ENCODE measurements at places on chromosomes 1 and 21.

DNA sequence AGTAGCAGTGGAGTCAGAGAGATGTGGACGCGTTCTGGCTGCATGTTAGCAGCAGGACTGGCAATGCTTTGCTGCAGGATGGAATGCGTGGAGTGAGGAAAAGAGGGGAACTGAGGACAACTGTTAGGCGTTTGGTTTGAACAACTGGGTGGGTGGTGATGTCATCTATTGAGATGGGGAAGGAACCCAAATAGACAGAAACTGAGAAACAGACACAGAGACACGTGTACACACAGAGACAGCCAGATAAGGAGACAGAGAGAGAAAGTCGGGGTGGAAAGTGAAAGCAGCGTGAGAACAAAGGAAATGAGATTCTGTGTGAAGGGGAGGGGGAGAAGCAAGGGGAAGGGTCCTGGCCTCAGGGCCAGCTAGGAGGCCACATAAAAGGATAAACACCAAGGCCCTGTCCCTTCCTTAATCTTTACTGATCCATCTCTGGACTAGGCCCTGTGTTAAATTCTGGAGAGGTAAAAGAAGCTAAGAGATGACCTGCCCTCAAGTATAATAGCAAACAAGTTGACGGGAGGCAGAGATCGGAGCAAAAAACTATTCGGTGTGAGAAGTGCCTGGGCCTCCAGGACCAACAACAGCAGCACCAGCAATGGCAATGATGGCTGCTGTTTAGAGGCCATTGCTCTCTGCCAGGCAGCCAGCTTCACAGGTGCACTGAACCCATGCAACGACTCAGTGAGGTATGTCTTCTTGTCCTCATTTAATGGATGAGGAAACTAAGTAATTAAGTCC, 31.6 kb downstream of the VWA5B1 start:
- DNase-seq: no peak

DNA sequence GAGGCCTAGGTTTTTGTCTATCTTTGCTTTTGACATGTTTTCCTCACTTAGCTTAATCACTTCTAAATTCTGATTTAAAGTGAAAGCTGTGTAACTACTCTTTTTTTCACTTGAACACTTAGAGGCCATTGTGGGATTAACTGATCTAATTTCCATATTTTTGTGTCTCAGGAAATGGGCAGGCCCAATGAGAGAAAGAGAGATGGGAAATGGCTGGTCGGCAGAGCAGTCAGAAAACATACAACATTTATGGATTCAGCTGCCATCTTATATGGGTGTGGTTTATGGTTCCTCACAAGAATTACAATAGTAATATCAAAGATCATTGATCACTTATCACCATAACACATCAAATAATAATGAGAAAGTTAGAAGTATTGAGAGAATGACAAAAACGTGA, 320.8 kb downstream of the PTPRC start:
- no peak for DNase-seq

DNA sequence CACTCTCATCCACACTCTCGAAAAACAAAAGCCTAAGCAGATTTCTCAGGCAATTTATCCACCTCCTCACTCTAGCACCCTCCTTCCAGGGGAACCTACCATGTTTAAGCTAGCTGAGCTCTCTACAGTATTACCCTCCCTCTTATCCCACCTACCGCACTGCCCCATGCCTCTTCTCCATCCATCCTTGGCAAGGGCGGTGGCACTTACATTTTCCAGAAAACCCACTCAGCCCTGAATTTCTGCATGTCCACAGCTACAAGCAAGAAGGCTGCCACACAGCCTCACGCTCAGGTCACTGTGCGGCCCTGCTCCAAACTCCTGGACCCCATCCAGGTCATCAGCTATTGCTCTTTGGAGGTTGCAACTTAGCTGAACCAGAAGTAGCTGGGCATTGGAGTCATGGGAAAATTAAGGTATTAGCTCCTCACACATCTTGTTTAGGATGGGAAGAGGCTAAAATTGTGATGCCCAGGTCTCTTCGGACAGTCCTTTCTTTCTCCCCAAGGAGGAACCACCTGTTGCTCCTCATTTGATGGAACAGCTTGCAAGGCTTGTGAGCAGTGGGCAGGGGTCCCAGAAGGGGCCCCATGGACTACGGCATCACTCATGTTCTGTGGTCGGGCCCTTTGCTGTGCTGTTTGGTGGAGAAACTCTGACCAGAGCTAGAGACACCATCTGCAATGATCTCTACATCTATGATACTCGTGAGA, 1.1 kb downstream of the KLHDC9 start:
- DNase-seq: no peak

- no peak for DNase-seq
Measured at GRCh38 chr21:31255036-31255435, 89.0 kb downstream of the TIAM1 start.

GRCh38 chr1:22163137-22163536, 20.2 kb upstream of the WNT4 start:
- DNase-seq: no peak

- peak; percentile 7 for DNase-seq
Measured at GRCh38 chr1:28087614-28088167, 719 bp downstream of the EYA3 start.

GRCh38 chr1:161772397-161772796, 6.3 kb downstream of the ATF6 start:
- DNase-seq: no peak

DNA sequence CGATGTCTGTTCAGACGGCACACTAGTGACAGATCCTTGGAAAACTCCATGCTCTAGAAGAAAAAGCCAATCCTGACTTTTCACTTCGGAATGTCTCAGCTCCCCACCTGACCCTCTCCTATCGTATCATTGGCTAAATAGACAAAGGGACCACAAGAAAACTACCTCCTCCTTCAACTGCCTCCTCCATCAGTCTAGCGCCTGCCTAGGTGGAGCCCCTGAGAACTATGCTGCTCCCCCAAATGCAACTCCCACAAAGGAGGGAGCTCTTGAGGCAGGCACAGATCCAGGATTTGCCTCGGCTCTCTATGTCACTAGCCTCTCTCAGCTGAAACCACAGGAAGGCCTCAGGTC, 148.4 kb downstream of the TOMM20 start:
- no peak for DNase-seq

DNA sequence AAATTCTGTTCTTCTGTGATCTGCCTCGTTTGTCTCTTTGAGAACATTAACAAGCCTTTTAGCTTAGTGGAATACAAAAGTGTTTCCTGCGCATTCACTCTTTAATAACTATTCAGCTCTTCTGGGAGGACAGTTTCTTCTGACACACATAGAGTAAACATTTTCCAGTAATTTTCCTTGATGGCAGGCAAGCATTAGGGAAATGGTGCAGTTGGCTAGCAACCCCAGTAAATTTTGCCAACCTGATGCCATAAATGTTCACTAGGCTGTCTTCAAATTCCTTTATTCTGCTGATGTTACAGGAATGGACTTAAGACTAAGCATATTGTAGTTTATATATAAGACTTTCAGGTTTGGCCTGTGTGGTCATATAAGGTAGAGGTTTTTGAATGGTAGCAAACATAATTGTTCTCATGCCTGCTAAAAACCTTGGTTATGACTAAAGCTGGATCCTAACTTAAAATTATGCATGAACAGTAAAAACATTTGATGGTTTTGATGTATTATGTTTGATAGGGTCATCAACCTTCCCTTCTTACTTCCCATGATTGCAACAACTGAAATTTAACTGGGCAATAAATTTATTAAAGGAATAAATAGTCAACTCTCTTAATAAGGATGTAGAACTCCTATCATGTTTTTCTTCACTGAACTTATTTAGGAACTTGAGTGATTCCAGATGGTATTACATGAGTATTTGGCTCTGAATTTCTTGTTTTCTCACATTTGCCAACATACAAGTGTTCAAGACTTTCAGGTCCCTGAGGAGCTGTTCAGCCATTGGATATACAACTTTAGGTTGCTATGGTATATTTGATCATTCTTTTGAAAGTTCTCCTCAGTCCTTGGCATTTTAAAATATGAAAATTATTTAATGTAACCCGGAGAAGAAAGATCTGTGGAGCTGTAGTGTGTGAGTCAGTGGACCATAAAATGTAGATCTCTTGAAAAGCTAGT, 223.4 kb downstream of the FMN2 start:
- no peak for DNase-seq

GRCh38 chr1:39615086-39615673, 24.3 kb downstream of the HEYL start:
- no peak for DNase-seq

DNA sequence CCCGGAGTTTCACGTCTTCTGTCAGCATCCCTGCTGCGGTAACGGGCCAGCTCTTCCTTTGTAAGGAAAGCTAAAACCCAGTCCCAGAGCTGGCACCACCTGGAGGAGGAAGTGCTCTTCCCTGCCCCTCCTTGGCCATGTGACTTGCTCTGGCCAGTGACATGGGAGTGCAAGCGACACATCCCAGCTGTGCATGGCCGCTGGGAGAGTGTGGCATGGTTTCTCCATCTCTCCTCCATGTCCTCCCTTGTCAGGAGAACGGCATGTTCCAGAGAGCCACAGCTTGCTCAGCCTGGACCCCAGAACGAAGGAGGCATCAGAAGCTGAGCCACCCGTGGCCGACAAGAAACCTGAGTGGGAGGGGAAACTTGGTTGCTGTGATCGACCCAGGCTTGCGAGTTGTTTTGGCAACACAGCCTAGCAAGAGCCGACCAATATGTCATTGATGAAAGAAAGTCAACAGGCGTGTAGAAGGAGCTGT, 2.7 kb upstream of the PRXL2B start:
- no peak for DNase-seq

DNA sequence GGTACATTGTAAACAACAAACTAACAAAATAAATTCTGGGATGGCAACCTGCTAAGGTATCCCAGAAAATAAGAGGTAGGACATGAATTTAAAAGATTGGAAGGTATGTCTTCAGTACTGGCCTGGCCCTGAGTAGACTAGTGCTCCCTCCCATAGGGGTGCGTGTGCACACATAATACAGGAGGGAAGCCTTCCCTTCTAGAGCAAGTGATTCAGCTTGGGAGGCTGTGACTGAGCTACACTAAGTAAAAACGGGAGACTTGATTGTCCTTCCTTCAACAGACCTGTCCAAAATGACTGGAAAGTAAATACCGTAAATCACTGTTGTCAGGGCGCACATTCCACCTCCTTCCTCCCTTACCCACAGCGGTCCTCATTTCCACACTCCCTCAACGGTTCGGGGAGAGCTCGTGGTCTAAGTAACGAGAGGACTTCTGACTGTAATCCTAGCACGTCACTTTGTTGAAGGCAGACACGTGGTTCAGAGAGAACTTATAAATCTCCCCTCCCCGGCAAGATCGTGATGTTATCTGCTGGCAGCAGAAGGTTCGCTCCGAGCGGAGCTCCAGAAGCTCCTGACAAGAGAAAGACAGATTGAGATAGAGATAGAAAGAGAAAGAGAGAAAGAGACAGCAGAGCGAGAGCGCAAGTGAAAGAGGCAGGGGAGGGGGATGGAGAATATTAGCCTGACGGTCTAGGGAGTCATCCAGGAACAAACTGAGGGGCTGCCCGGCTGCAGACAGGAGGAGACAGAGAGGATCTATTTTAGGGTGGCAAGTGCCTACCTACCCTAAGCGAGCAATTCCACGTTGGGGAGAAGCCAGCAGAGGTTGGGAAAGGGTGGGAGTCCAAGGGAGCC, at the start of gene TGFB2:
Gene TGFB2, plus strand, starts transcription at position 523 of the 859 bp plus-strand sequence. CDS start 1,366 bp downstream, outside the sequence.
- DNase-seq: peak; percentile 55

GRCh38 chr1:116375148-116375886, 2.3 kb downstream of the ATP1A1 start:
- DNase-seq: no peak

DNA sequence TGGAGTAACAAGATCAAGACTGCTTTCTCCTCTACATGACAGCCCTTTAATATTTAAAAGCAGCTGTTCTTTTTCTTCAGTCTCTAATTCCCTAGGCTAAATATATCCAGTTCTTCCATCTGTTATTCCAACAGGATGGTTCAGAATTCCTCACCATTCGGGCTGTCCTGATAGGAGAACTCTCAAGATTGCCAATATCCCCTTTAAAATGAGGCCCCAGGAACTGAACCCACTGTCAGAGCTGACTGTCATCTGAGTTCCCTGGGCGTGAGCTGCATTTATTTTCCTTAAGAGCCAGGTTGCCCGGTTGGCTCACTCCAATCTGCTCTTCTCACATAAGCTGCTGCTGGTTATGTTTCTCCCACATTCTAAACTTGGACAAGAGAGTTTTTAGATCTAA, 177.6 kb downstream of the MIS18A start:
- DNase-seq: no peak

DNA sequence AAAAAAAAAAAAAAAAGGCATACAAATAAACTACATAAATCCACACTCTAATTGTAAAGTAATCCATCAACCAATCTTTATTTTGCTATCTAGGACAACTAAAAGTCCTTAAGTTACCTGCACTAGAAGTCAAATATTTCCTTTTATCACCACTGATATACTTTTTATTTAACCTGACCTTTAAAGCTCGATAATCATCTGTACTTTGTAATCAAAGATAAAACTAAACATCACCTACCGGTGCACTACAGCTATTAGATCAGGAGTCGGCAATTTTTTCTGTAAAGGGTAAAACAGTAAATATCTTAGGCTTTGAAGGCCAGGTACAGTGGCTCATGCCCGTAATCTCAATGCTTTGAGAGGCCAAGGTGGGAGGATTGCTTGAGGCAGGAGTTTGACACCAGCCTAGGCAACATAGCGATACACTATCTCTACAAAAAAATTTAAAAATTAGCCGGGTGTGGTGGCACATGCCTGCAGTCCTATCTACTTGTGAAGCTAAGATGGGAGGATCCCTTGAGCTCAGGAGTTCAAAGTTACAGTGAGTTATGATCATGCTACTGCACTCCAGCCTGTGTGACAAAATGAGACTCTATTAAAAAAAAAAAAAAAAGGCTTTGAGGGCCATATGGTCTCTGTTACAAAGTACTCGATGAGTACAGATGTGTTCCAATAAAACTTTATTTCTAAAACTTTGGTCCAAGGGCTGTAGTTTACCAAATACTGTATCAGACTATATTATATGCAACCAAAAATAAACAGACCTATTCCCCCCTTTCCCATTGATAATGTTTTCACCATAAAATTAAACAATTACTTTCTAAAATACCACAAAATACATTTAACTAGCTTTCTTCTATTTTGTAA, 47.1 kb downstream of the TESK2 start:
- DNase-seq: no peak
